Esophagus squamous epithelium (tissue), 5 donors: ENCODE measurements at places on chromosomes 2 and 18.

GRCh38 chr2:20330192-20330591 is 20.5 kb downstream of the PUM2 start:
- no peaks in the 10 kb centered on the region for H3K27me3 ChIP-seq
- no peaks in the 10 kb centered on the region for H3K36me3 ChIP-seq
- H3K27ac ChIP-seq, result no peak overlapping the region
- no peak overlapping the region for H3K4me3 ChIP-seq
- H3K4me1 ChIP-seq, result no peaks in the 10 kb centered on the region

- no peaks in the 10 kb centered on the region for H3K36me3 ChIP-seq
- peak overlapping the region; percentile 75 for H3K27ac ChIP-seq
- no peaks in the 10 kb centered on the region for H3K27me3 ChIP-seq
- DNase-seq, result no peak
- peaks cover 39% of the 10 kb centered on the region for H3K4me1 ChIP-seq
- no peak overlapping the region for H3K4me3 ChIP-seq
Observed at GRCh38 chr2:26720322-26721114, 28.0 kb downstream of the KCNK3 start.

DNA sequence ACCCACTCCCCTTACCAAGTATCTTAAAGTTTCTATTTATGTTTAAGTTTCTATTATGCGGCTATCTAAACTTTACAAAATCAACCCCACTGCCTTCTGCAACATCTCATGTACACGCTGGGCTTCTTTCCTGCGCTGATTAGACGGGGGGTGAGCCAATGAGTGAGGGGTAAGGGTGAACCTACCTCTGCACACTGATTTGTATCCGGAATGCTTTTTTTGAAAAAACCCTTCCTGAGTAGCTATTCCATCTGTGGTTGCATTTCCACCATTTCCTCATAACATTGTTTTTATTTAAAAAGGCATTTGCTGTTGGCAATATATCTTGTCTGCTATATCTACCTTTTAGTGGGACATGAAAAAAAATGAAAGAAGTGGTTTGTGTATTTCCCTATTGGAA is 6.3 kb downstream of the ALPG start:
- no peak overlapping the region for H3K27ac ChIP-seq
- H3K4me3 ChIP-seq, result no peak overlapping the region
- no peaks in the 10 kb centered on the region for H3K27me3 ChIP-seq
- no peaks in the 10 kb centered on the region for H3K4me1 ChIP-seq

- H3K4me1 ChIP-seq, result no peaks in the 10 kb centered on the region
- no peak overlapping the region for H3K27ac ChIP-seq
- H3K27me3 ChIP-seq, result no peaks in the 10 kb centered on the region
- no peaks in the 10 kb centered on the region for H3K36me3 ChIP-seq
Observed at GRCh38 chr2:42029171-42029570, 18.6 kb upstream of the PKDCC start.

GRCh38 chr2:33134086-33134771 is 187.5 kb downstream of the LTBP1 start:
- no peaks in the 10 kb centered on the region for H3K36me3 ChIP-seq
- DNase-seq, result no peak
- peaks cover 5% of the 10 kb centered on the region for H3K4me1 ChIP-seq
- H3K27me3 ChIP-seq, result peaks cover 3% of the 10 kb centered on the region

GRCh38 chr18:42564761-42565160 is 550.7 kb downstream of the RIT2 start:
- no peaks in the 10 kb centered on the region for H3K36me3 ChIP-seq
- no peaks in the 10 kb centered on the region for H3K4me1 ChIP-seq
- no peak overlapping the region for H3K27ac ChIP-seq

DNA sequence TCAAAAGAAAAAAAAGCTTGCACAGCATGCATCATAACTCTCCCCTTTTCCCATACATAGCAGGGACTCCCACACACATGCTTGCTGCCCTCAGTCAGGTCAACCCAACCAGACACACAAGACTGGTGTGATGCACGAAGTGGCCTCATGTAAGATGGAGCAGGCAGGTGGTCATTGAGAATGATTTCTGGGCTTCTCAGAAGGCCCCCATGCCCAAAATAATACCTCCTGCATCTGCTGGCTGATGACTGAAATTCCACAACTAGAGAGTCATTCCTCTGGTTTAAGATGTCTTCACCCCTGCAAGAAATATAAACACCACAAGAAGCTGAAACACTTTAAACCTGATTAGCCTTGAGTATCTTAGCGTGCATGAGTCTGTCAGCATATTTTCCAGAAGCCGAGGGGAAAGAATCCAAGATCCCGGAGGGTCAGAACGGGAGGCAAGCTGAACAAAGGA is 131.1 kb downstream of the AFF3 start:
- H3K4me3 ChIP-seq, result no peak overlapping the region
- no peak overlapping the region for H3K27ac ChIP-seq
- no peak for DNase-seq
- no peaks in the 10 kb centered on the region for H3K36me3 ChIP-seq
- H3K4me1 ChIP-seq, result no peaks in the 10 kb centered on the region
- peaks cover 3% of the 10 kb centered on the region for H3K27me3 ChIP-seq

- H3K27ac ChIP-seq, result no peak overlapping the region
- no peaks in the 10 kb centered on the region for H3K36me3 ChIP-seq
- no peak overlapping the region for H3K4me3 ChIP-seq
- no peaks in the 10 kb centered on the region for H3K27me3 ChIP-seq
- no peaks in the 10 kb centered on the region for H3K4me1 ChIP-seq
Observed at GRCh38 chr2:17184512-17184911, 333.7 kb downstream of the RAD51AP2 start.

GRCh38 chr2:25165992-25166875 is 2.1 kb downstream of the POMC start:
- H3K27me3 ChIP-seq, result peaks cover 22% of the 10 kb centered on the region
- peaks cover 12% of the 10 kb centered on the region for H3K4me1 ChIP-seq
- H3K36me3 ChIP-seq, result no peaks in the 10 kb centered on the region

DNA sequence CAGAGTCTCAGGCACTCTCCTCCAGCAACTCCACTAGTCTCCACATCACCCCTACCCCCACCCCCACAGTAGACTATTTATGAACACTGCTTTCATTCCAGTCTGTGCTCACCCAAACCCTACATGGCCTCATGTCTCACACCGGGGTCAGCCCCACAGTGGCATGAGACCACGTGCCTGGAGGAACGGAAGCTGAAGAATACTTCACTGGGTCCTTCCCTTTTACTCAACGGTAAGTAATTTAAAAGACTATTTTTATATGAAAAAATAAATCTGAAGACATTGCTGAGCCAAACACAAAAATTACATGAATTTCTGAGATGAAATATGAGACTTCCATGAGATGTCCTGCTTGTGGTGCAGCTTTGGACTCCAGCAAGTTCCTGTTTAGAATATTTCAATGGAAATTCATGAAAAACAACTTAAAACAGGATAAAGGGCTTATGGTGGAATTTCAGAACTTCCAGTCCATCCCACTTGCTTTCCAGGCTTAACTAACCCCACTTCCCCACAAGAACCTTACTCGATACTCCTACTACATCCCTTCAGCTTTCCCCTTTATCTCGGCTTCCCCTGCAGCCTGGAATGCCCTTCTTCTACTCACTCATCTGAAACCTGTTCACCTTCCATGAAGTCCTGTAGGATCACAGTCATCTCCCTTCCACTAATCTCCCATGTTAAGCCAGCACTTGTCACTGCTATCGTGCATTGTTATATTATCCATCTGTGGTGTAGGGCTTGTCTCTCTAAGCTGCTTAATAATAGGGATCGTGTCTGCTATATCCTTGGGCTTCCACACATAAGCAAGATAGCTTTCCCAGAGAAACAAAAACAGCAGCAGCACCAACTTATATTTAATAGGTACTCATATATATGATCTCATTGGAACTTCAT is 47.9 kb downstream of the SLC14A1 start:
- H3K36me3 ChIP-seq, result no peaks in the 10 kb centered on the region
- peaks cover 100% of the 10 kb centered on the region for H3K27me3 ChIP-seq
- DNase-seq, result no peak
- H3K27ac ChIP-seq, result no peak overlapping the region
- H3K4me1 ChIP-seq, result no peaks in the 10 kb centered on the region

DNA sequence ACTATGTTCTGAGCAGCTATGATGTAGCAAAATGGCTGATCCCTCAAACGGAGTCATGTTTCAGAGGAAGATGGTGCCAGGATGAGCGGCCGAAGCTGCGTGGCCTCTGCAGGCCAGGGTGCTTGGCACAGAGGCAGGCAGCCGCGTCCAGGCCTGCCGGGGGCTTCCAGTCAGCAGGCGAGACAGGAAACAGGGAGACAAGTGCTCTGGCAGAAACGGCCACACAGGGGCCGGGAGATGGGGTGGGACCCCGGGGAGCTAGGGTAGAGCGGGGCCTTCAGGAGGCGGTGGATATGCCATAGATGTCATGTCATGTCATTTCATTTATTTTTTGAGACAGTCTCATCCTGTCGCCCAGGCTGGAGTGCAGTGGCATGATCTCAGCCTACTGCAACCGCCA is 50.7 kb downstream of the EIPR1 start:
- no peaks in the 10 kb centered on the region for H3K27me3 ChIP-seq
- H3K4me1 ChIP-seq, result no peaks in the 10 kb centered on the region
- no peak overlapping the region for H3K4me3 ChIP-seq
